Activated CD4-positive, alpha-beta T cell treated with anti-CD3 and anti-CD28 coated beads for 1 hour (primary cell): ENCODE measurements at places on chromosomes 4 and X.

- DNase-seq, result no peak
Observed at GRCh38 chr4:8112036-8112576, 46.5 kb downstream of the ABLIM2 start.

DNA sequence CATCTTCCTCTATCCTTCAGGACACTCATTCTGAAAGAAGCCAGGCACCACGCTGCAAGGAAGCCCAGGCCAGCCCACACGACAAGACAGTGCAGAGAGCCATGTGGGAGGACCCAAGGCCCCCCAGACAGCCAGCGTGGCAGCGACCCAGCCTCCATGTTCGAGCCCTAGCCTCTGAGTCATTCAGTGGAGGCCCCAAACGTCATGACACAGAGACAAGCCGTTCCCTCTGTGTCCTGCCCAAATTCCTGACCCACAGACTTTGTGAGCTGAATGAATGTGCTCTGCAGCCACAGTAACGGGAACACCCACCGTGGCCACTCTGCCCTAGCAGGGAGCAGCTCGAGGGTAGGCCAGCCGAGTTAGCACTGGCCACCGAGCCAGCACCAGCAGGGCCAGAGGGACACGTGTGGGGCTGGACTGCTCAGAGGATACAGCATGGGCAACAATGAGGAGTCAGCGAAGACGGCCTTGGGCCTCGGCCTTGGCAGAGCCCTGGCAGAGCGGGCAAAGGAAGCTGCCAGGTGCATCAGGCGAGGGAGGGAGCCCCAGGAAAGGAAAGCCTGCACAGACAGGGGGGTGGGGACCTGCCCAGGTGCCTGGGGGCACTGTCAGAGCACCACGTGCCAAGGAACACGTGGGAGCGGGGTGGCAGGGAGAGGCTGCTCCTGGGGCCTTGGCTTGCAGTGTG, 8.6 kb downstream of the BLOC1S4 start:
- no peak for DNase-seq

- DNase-seq, result no peak
Observed at GRCh38 chr4:75004755-75005668, 72.1 kb downstream of the PARM1 start.

DNA sequence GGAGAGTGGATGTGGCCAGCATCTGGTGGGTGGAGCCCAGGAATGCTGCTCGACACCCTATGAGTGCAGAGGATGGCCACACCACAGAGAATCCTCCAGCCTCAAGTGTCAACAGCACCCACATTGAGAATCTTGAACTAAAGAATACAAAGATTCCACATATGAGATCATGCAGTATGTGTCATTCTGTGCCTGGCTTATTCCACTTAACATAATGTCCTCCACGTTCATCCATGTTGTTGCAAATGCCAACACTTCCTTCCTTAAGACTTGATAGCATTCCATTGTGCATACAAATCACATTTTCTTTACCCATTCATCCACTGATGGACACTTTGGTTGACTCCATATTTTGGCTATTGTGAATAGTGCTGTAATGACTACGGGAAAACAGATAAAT, 145.8 kb downstream of the PRKX start:
- no peak for DNase-seq

DNA sequence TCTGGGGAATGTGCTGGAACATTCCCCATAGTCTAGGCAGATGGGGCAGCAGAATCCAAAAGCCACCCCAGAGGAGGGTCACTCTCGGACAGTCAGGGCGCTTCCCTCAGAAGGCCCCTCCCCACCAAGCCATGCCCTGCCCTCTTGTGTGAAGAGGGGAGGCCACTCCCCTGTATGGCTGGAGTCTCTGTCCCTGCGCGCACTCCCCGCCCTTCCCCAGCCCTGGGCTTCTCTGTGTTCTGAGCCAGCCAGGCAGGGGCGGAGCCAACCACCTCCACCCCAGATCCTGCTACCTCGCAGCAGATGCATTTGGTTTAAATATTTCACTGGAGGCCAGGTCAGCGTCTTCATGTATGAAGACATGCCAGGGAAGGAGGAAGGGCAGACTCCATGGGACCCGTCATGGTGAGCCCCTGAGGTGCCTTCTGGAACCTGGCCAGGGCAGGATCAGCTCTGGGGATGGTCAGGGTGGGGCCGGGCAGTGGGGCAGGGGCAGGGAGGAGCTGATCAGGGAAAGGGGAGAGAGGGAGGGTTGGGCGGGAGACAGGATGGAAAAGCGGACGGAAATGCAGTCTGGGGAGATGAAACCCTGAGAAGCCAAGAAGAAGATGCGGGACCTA, 107.3 kb downstream of the ADRA2C start:
- DNase-seq, result no peak

DNA sequence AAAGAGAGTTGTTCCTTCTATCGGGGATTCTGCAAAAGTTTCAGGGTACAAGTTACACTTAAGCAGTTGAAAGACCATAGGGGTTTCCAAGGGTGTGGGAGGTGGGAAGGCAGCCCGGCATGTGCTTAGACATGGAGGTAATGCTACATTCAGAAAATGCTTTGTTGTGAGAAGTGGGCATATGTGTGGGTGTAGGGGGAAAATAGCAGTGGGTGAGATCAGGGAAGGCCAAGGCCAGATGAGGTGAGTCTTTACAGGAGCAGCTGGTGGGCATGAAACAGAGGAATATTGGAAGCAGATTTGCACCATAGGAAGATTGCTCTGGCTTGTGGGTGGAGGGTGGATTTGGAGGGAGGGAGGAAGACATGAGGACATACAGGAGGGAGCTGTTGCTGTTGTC, 8.3 kb downstream of the CYTL1 start:
- no peak for DNase-seq

GRCh38 chr4:23811161-23811560, 78.7 kb downstream of the PPARGC1A start:
- DNase-seq, result no peak

GRCh38 chr4:110618581-110619462, 4.1 kb downstream of the PITX2 start:
- no peak for DNase-seq

GRCh38 chr4:37693450-37694190, 7.4 kb upstream of the RELL1 start:
- no peak for DNase-seq

DNA sequence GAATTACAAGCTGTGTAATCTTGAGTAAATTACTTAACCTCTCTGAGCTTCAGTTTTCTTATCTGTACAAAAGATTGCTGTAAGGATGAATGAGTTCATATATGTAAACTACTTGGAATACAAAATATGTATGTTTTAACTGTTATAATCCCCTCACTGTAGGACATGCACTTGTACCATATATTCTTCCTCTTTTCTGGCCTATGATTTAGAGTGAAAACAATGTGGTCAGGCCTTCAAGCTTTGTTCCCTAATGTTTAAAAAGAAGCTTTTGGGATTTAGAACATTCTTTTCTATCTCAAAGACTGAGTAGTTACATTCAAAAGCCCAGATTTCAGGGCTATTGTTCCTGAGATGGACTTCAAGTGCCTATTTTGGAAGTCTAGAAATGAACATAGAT, 26.7 kb upstream of the GPRIN3 start:
- DNase-seq, result no peak

GRCh38 chr4:153467897-153468262, 1.7 kb downstream of the TMEM131L start:
- DNase-seq, result no peak

GRCh38 chr4:173192375-173193162, 24.0 kb downstream of the GALNT7 start:
- no peak for DNase-seq

- DNase-seq, result no peak
Observed at GRCh38 chr4:96675896-96676295, 836.0 kb downstream of the PDHA2 start.

DNA sequence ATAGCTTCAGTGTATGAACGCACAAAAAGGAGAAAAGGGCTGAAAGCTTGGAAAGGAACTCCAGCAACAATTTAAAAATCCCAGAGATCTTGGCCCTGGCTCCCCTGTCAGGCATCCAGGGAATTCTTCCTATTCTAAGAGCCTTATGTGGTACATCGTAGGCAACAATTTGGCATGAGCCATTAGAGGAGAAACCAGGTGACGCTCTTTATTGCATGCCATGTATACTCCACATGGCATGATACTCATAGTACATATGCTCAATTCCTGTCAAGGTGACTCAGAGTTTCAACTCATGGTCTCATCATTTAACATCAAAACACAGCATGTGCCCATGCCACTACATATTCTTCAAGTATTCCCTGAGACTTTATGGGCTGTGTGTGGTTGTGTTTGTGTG, 191.3 kb downstream of the OR13H1 start:
- DNase-seq, result no peak

DNA sequence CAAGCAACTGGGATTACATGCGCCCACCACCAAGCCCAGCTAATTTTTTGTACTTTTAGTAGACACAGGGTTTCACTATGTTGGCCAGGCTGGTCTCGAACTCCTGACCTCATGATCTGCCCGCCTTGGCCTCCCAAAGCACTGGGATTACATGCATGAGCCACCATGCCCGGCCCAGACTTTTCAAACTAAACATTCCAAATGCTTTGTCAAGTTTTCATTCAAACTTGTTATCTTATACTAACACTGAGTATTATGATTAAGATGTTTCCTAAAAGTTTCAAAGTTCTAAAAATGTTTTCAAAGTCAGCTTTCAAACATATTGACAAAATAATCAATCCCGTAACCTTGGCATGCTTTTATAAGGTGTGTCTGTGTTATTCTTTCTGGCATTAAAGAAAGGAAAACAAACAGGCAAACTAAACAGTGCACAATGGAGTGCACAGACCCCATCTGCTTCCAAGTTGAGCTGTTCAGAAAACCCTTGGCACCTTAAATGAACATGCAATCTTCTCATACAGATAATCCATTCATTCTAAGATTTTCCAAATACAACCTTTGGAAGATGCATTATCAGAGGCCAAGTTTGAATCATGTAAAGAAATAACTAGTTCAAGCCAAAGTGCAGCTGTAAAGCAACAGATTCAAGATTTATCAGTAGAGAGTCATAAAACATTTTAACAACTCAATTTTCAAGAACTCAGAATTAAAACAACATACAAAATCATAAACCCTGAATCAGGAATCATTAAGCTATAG, 49.1 kb downstream of the ABCG2 start:
- DNase-seq, result no peak

- DNase-seq, result no peak
Observed at GRCh38 chrX:152850465-152850864, 19.6 kb downstream of the NSDHL start.

GRCh38 chr4:111512081-111512783, 633.0 kb upstream of the FAM241A start:
- no peak for DNase-seq

DNA sequence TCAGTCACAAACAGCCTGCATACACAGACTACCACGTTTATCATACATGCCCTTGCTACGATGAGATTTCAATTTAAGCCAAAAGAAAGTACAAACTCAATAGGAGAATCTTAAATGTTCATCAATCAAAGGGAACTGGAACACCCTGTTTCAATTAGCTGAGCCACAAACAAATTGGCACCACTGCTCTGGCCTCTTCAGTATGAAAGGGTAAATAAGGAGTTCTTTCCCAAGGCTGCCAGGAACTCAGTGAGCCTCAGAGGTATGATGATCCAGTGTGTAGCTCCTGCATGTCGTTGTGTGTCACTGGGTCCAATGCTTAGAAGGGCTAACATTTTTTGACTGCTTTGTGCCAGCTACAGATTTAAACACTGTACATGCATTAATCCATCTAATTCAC, 5.4 kb downstream of the RNF150 start:
- no peak for DNase-seq

DNA sequence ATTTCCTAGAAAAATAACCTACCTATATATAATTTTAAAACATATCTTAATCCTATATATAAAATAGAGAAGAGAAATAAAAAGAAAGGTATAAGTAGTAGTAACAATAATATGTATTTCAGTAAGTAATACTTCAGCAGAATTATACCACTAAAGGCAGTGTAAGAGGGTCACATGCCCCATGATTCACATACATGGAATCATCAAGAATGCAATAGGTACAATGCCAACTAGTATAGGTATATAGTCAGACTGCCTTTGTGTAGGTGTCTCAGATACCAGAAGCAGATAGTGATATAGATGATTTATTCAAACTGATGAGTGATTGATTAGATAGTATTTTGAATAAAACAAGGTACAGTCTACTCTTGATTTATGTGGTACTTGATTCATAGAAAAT, 9.4 kb downstream of the AIMP1 start:
- DNase-seq, result no peak

DNA sequence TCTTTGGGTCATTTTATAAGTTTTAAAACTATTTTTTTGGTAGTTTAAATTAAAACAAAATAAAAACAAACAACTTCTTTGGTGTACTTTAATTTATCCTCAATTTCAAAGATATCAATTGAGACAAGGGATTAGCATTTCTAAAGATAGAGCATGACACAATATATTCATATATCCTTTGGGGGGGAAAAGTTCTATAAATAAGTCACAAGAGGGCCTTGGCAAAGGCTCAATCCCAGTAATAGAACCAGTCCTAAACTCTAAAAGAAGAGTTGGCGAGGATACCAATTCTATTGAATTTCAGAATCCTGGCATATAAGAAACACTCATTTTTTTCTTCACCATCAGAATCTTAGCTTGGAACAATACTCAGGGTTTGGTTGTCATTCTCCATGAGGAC, 89.7 kb downstream of the COL4A6 start:
- no peak for DNase-seq

DNA sequence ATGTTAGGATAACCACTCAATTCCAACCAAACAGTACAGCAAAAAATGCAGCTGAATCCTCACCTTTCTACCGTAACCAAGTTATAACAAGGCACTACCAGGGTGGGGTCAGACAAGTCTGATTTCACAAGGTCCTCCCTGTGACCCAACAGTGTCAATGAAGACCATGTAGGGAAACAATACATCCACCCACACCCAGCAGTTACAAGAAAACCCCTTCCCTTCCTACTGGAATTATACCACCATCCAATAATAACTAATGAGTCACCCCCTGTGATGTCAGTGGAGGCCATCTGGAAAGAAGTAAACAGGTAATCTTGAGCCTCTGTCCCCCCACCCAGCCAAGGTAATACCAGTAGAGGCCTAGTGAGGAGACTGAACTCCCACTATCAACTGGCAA, 117.6 kb downstream of the FGF16 start:
- DNase-seq, result no peak
